ENCODE measurements at places on chromosomes 2 and 18.

DNA sequence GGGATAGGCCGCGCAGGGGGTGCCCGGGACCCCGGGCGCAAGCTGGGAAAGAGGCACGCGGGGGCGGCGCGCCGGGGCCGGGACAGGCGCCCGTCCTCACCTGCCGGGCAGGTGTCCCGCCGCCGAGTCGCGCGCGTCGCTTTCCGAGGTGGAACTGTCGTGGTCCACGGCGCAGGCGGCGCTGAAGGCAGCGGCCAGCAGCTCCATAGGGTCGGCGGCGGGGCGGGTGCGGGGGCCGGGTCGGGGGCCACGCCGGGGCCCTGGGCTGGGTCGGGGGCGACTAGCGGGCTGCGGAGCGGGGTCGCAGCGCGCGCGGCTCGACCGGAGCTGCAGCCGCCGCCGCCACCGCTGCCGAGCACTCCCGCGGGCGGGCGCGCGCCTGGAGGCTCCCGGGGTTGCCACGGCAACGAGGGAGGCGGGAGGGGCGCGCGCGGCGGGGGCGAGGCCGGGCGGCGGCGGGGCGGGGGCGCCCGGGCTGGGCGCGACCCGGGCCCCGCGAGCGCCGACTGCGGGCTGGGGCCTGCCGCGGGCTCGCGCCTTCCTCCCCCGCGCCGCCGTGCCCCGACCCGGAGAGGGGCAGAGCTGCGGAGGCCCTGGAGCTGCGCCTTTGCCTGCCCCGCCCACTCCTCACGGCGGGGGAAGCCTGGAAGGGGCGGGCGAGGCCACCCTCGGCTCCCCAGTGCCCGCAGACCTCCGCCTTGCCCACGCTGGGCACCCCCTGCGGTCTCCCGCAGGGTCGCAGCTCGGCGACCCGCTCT lies 57.9 kb downstream of the SNORC start:
- DNase-seq = no peak

DNA sequence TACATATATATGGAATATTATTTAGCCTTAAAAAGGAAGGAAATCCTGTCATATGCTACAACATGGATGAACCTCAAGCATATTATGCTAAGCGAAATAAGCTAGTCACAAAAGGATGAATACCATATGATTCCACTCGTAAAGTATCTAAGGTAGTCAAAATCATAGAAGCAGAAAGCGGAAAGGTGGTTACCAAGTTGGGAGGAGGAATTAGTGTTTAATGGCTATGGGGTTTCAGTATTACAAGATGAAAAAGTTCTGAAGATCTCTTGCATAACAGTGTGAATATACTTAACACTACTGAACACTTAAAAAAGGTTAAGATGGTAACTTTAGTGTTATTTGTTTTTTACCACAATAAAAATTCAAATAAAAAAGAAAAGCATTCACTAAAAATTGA lies 99.0 kb downstream of the MGAT5 start:
- no peak for DNase-seq

GRCh38 chr2:233418052-233418760 lies 63.9 kb downstream of the DGKD start:
- no peak for DNase-seq

DNA sequence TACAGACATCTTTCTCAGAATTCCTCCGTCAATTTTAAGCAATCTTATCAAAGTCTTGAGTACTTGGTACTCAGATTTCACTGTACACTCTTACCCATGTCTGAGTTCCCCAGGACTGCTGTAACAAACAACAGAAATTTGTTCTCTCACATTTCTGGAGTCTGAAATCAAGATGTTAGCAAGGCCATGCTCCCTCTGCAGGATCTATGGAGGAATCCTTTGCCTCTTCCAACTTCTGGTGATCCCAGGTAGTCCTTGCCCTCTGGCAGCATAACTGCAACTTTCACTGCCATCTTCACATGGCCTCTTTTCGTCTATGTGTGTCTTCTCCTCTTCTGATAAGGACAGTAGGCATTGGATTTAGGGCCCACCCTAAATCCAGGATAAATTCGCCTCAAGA lies 17.1 kb upstream of the CACNB4 start:
- no peak for DNase-seq

GRCh38 chr18:60541661-60542060 lies 169.1 kb upstream of the MC4R start:
- DNase-seq = no peak

DNA sequence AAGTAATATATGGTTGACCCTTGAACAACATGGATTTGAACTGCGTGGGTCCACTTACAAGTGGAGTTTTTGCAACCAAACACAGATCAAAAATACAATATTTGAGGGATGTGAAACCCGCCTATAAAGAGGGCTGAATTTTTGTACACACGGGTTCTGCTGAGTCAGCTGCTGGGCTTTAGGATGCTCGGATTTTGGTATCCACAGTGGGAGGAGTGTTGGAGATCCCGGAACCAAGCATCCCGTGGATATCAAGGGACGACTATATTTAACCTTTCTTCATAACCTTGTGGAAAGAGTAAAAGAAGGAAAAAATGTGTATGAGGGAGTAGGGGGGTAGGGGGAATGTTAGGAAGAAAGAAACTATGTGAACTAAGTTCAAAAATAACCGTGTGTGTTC lies 10.0 kb upstream of the INPP1 start:
- DNase-seq = no peak

- no peak for DNase-seq
Observed at GRCh38 chr2:42967959-42968674, 175.7 kb upstream of the HAAO start.

DNA sequence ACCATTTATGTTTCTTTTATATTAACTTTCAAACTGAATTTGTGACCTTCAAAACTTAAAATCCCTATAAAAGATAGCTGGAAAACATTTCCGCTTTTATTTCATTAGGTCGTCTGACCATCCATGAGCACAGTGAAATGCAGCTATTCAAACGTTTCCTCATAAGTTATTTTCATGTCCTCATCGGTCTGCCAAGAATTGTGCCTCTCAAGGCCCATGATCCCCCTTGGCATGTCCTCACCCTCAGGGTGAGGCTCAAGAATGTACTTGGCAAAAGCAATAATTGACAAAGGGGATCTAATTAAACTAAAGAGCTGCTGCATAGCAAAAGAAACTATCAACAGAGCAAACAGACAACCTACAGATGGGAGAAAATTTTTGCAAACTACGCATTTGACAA lies 12.4 kb downstream of the SLC66A2 start:
- DNase-seq = no peak

DNA sequence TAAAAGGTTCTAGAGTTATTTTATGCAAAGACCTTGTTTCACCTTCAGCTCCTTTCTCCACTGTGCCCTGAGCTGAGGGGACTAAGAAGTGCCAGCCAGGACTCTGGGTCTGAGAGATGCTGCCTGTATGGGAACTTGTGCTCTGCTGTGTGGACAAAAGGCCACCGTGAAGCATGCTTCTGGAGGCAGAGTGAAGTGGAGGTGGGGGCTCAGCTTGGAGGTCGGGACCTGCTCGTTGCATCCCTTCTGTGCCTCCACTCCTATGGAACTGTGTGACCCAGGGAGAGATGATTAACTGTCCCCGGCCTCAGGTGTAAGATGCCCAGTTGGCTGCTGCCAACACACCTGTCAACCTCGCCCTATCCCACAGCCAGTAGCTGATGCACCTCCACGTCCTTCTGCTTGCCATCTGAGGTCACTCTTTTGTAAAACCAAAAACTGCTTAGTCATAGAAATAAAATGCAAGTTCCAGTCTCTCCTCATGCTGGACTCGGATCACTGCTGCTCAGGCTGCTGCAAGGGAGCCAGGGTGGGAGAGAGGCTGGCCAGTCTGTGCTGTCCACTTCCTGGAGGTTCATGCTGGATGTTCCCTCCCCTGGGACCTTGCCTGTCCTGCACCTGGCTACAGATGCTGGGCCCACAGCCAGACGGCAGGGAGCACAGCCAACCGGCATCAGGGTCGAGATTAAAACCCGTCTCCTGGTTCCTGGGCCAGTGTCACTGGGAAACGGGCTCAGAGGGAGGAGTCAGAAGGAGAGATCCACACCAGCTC lies 113.2 kb downstream of the ACKR3 start:
- DNase-seq = no peak

GRCh38 chr2:1782514-1782913 lies 38.2 kb upstream of the PXDN start:
- no peak for DNase-seq

DNA sequence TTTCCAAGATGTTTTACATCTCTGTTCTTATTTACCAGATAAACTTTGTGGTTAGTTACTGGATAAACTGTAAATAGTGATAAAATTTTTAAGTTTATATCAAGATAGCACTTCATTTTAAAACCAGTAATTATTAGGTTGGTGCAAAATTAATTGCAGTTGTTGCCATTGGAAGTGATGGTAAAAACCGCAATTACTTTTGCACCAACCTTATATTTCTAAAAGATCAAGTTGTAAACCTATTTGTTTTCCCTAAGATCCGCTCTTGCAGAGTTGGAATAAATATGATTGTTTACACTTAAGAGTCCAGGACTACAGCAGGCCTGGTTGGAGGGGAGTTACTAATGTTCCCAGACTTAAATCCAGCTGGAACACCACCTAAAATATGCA lies 479 bp upstream of the AOX1 start:
- DNase-seq = no peak

DNA sequence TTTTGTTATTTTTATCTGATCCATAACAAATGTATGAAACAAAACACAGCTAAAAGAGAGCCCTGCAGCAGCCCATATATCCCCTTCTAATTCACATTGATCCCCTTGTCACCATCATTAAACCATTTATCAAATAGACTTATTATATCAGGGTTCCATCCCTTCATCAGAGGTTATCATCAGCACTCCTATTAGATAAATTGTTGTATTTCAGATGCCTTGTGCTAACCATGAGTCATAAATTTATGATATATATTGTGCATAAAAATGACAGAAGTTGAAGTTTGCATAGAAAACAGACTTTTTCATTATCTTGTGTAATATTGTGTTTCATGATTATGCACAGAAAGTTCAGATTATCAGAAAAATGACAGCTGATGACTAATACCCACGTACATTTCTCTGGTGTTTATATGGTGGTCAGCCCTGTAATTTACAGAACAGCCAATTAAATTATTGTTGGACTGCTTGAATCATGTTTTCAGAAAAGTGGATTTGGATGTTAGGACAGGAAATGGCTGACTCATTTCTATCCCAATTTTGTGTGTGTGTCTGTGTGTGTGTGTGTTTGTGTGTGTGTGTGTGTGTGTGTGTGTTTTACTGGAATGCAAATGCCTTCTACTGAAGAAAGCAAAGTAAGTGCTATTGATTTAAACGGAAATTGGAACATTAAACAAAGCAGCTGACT lies 80.9 kb downstream of the PPP1R1C start:
- DNase-seq = no peak

DNA sequence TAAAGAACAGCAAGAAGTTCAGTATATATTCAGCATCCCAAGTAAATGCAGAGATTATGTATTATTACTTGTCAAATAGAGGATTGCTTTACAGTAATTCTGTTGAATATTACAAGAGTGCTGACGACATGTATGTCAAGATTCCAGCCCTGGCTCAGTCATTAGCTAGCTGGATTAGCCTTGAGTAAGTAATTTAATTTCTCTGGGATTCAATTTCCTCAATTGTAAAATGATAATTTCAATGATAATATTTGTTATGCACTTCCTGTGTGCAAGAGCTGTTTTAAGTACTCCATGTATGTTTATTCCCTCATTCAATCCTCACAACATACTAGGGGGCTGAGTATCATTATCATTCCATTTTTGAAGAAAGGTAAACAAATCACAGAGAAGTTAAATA lies 44.0 kb downstream of the TCF4 start:
- DNase-seq = no peak

GRCh38 chr2:22521620-22522019 lies 863.4 kb upstream of the KLHL29 start:
- no peak for DNase-seq

GRCh38 chr18:49619801-49620200 lies 57.9 kb downstream of the LIPG start:
- DNase-seq = no peak

DNA sequence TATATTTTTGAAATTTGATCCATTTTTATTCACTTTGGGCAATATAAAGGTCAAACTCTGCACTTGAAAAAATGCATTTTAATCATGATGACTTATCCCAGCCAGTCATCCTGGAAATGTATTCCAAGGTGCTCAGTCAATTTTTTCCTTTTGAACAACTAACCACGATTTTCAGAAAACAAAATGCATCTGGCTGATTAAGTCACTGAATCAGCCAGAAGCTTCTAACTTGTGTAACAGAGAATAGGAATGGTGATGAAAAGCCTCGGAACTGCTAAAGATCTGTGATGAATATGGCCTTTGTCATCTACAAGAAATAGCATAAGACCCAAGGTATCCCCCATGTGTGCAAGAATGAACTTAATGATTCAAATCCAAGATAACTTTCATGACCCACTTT lies 572.7 kb downstream of the EPHA4 start:
- no peak for DNase-seq

GRCh38 chr2:84026818-84027217 lies 432.3 kb downstream of the SUCLG1 start:
- no peak for DNase-seq

DNA sequence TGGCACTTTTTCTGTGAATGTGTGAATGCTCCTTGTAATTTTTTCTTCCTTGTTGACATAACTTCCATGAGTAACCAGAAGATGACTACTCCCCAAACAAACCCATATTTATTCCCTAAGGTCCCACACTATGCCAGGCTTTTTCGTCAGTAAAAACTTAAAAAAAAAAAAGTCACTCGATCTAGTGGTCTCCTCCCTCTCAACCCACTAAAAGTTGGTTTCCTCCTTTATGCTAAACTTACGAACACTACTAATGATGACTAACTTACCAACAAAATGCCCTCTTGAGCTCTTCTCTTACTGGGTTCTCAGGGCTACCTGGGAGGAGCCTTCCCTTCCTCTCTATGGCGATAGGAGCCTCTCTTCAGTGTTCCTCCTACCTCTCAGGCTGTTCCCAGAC lies 18.2 kb downstream of the ACVR1 start:
- no peak for DNase-seq

DNA sequence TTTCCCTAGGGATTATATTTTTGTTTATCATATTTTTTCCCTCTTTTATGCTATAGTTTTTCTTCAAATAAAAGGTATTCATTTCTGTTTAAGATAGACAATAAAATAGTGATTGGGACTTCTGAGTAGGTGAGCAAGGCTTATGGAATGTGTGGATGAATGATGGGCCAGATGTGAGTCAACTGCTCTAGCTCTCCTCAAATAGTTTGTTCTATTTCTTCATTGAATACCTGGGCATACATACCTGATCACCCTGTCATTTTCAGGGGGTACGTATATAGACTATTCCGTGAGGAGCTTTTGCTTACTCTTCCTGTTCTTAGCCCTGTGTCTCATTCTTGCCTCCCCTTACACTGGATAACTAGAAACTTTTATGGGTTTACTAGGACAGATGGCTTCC lies 41.9 kb downstream of the BABAM2 start:
- DNase-seq = no peak
